RWPE2 (cell line): ENCODE measurements at places on chromosomes 4 and X.
A peak's percentile ranks its signal among the peaks of the same experiment; 100 is the strongest.

- no peak for DNase-seq
These were observed 2.1 kb upstream of the CYSLTR1 start for GRCh38 chrX:78329486-78329885.

- DNase-seq: no peak
These were observed 14.9 kb downstream of the MID1IP1 start for GRCh38 chrX:38816155-38816554.

- DNase-seq: no peak
These were observed 22.7 kb upstream of the PGRMC2 start for GRCh38 chr4:128310266-128310697.

GRCh38 chrX:55118574-55118973 is 29.8 kb downstream of the PAGE2 start:
- no peak for DNase-seq

- DNase-seq: no peak
These were observed 16.5 kb downstream of the SPANXN3 start for GRCh38 chrX:143500751-143501150.

DNA sequence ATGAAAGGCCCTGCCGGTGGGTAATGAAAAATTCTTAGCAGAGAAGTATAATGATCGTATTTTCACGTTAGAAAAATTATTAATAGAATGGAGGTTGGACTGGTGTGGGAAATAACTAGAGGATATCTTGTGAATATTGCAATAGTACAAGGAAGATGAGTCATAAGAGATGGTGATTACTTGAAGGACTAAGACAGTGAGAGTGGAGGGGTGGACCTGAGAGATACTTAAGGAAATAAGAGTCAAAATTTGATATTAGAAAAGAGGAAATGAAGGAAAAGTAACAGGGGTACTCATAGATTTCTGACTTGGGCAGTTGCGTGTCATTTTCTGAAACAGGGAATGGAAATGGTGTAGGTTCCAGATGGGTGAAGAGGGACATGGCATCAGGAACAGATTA is 1.7 kb upstream of the USP53 start:
- DNase-seq: no peak

DNA sequence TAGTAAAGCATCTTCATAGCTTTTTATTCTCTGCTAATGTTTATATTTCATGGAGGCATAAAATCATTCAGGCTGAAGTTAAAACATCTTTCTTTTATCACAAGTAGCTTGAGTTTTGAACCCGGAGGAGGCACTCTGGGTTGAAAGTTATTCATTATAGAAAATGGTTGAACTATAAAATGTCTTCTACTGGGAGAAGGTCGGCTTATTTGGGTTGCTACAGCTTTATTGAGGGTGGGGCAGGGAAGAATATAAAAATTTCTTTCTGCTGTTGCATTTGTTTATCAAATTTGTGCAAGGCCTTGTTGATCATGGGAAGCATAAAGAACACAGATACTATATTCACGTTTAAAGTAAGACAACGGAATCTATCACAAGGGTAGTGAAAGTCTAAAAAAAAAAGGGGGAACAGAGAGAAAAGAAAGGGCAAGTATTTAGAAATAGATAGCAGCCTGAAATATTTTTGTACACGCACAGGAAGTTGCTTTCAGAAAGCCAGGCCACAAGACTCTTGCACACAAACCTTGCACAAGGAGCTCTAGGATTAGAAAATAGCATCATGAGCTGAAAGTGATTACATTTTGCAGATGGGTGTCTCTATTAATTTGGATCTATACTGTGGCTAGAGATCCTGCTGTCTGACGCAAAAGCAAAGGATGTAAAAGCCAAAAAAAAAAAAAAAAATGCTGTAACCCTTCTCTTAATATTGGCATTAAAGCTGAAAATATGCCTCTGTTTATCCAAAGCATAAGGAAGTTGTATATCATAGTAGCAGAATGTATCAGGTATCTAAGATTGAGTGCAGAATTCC is 37.2 kb upstream of the FAM9C start:
- no peak for DNase-seq

- no peak for DNase-seq
These were observed 30.8 kb downstream of the ASB5 start for GRCh38 chr4:176238157-176238610.

DNA sequence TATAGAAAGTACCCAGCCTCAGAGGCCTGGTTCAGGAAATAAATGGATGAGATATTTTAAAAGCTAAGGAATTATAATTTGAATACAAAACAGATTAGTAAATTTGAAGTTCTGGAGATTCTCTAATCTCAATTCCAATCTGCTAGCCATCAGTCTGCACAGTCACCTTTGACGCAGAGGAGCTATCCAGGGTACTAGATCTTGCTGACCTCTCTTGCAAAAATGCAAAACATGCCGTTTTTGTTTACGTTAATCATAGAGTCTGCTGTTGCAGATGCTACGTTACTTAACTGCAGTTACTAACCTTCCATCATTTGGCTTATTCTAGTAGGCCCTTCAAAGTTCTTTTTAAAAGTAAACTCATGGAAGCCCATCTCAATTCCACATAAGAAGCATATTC is 10.4 kb downstream of the CCSER1 start:
- DNase-seq: no peak

DNA sequence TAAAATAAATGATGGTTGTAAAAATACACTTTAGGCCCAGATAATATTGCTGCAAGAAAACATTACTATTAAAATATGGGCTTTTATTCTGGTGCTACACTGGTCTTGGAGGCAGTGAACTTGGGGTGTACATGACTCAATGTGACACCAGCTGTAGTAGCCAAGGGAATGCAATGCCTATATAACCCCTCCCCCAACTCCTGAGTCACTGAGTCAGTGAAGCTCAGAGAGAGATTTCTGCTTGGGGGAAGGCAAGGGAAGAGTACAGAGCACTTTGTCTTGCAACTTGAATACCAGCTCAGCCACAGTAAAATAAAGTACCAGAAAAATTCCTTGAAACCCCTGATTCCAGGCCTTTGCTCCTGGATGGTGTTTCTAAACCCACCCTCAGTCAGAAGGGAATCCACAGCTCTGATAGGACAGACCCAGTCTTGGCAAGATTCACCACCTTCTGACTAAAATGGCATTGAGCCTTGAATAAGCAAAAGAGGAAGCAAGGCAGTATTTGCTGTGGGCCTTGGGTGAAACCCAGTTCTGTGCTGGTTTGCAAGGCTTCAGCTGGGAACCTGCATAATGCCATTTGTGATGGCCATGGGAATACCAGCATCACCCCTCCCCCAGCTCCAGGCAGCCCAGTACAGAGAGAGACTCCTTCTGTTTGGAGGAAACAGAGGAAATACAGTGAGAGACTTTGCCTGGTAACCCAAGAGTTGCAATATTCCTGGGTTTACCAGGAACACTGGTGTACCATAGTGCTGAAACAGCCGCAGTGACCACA is 209.9 kb downstream of the IQCM start:
- no peak for DNase-seq

GRCh38 chr4:98722000-98722399 is 63.6 kb upstream of the TSPAN5 start:
- no peak for DNase-seq

GRCh38 chr4:6777636-6778281 is 4.8 kb upstream of the KIAA0232 start:
- no peak for DNase-seq

GRCh38 chr4:177182166-177182565 is 127.5 kb upstream of the NEIL3 start:
- DNase-seq: no peak

DNA sequence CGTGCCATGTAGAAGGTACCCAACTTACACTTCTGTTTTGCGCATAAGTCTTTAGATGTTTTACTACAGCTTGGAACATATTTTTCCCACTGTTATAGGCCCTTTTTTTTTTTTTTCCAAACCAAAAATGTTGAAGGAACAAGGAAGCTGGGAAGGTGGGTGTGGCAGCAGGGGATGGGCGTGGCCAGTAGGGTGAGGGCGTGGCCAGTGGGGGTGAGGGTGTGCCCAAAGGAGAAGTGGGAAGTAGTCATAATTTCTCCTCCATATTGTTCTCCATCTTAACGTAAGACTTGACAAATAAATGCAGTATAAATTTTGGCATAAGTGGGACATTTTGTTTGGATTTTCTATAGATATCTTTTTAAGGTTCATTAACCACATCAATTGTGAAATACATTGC is 30.4 kb downstream of the CLDN22 start:
- DNase-seq: no peak

DNA sequence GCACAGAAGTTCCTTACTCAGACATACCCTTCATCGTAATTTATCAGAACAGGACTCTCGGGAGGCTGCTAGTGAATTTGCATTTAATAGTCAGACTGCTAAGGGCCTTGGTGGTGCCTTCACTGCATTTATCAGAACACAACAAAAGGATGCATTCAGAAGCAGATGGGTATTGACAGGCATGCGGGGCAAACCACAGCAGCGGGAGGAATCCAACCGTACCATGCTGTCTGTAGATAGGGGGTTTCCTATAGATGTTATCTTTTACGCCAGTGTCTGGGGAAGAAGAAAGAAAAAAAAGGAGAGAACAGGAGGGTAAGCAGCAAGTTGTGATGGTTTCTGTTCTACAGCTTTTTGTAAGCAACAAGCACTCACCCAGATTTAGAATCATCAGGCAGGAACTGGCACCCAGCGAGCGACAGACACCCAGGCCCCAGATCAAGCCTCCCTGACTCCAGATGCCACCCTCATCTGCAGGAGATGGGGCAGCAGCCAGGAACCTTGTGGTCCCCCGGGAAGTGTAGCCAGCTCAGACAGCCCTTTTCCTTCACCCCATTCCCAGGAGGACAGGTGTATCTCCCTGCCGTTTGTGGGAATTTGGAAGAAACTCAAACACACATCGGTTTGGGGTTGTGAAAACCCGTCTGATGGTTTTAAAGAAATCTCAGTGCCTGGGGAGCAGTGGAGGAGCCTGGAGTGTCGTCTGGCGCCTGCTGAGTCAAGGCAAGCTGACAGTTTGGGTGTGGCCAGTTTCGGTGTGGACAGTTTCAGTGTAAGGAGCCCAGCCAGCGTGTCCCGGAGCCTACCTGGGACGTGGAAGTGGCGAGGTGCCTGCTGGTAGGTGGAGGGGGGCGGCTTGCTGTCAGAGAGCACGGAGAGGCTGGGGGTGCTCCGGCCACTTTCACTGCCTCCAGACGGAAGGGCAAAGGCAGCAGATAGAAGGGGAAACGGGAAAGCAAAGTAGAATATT is 80.0 kb upstream of the AFAP1 start:
- no peak for DNase-seq

DNA sequence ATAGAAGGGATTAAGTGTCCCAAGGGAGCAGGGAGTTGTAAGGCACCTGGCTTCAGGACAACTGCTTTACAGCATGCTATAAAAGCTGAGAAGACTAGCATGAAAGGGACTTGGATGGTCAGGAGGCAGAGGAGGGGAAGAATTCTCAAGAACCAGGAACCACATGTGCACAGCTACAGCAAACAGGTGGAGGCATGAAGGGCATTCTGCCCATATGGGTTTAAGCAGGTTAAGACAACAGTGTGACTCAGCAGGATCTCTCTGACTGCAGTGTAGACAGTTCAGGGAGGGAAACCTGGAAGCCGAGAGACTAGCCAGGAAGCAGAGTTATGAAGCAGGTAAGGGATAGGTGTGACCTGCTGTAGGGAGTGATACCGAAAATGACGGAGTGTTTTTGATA is 117.0 kb downstream of the DHRSX start:
- no peak for DNase-seq

GRCh38 chr4:2728806-2729532 is 27.2 kb downstream of the TNIP2 start:
- DNase-seq: peak; percentile 45

DNA sequence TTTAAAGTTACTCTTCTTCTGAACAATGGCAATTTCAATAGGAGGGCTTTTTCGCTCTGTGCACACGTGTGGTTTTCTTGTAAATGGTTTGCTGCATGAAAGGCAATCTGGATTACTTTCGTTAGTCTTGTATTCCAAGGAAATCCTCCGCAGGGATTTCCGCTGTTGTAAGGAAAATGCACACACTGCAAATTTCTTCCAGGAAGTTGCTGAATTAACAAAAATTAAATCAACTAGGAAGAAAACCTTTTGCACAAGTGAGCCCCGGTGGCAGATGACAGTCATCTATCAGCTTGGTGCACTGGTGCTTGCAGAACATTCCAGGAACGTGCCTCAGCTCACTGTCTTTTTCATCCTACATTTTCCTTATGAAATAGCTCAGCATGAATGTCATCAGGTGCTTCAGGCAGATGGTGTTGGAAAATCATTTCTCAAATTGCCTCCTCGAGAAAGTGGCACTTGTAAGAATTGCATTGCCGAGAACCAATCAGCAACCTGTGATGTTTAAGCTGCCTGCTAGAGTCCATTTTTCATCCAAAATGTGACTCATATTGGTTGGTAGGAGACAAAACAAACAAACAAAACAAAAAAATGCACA is 272.4 kb upstream of the VCX start:
- DNase-seq: no peak

DNA sequence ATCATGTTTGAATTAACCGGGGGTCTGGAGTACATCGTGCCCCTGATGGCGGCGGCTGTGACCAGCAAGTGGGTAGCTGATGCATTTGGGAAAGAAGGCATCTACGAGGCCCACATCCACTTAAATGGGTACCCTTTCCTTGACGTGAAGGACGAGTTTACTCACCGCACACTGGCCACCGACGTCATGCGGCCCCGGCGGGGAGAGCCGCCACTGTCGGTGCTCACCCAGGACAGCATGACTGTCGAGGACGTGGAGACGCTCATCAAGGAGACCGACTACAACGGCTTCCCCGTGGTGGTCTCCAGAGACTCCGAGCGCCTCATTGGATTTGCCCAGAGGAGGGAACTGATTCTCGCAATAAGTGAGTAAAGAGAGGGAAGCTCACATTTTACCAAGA is 56.9 kb downstream of the CLCN4 start:
- no peak for DNase-seq

DNA sequence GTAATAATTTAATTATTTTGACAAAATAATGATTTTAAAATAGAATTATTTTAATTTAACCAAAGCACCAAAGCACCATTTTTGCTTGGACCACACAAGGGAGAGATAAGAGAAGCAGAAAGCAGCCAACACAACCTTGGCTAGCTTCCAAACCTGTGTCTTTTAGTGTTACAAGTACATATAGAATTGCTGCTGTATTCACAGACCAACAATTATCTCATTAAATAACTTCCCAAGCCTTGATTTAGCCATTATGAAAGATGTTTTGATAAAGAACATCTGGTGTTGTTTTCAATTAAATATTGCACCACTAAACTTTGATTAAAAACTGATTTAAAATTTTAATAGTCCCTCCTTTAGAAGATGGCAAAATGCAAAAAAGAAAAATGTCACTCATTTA is 14.0 kb upstream of the IGFBP7 start:
- no peak for DNase-seq

DNA sequence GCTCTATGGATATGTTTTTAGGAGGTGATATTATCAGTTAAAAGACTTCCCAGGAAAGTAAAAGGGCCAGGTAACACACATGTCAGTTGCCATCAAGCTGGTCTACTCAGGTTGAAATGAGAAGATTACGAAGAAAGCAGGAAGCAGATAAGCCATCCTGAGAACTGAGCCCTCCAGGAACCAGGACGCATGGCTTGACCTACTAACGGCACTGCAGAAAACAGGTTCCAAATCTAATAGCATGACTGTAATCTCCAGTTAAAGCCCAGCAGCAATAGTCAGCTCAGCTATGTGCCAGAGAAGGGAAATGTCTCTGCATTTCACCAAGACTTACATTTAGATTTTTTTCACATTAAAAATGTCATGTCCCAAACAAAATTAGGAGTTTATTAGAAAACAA is 77.9 kb downstream of the APBB2 start:
- no peak for DNase-seq

- DNase-seq: no peak
These were observed 787 bp upstream of the TMSB15A start for GRCh38 chrX:102517326-102517725.
